ENCODE measurements at places on chromosomes 3 and 15.

GRCh38 chr3:131036986-131037385, 10.3 kb downstream of the NEK11 start:
- DNase-seq = no peak

- DNase-seq = no peak
Observed at GRCh38 chr15:71502077-71502432, 308.3 kb upstream of the NR2E3 start.

GRCh38 chr15:94894056-94894455, 662.7 kb downstream of the MCTP2 start:
- no peak for DNase-seq

GRCh38 chr3:196962930-196963630, 5.6 kb downstream of the PIGZ start:
- no peak for DNase-seq

DNA sequence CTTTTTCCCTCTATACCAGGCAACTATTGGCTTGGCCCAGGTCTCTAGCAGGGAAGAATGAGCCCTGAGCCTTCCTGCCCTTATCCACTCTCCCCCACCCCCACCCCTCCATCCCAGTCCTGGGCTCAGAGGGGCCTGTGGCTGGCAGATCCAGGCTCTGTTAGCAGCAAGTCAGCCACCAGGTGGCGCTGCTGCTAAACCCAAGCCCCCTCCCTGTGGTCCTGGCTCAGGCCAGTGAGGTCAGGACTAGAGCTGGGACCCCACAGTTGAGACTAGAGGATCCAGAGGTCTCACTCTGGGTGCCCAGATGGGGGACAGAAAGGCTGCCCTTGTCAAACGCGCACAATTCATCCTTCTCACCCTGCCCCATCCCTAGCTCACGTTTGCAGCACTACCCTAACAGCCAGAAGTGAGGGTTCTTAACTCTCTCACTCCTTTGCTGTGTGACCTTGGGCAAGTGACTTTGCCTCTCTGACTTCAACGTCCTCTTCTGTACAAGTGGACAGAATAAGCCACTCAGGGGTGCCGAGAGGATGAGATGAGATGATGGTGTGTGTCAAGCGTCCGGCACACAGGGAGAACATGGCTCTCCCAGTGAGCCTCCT, 46.8 kb upstream of the SLC6A1 start:
- DNase-seq = peak; percentile 85

GRCh38 chr15:40238532-40239403, at the start of gene PAK6:
TSS of gene PAK6 (plus strand) at chr15:40239063. CDS start at chr15:40264786, 25,723 bp downstream.
- peak; percentile 76 for DNase-seq

- DNase-seq = peak; percentile 56
Observed at GRCh38 chr3:152213203-152213602, 55.5 kb upstream of the MBNL1 start.

DNA sequence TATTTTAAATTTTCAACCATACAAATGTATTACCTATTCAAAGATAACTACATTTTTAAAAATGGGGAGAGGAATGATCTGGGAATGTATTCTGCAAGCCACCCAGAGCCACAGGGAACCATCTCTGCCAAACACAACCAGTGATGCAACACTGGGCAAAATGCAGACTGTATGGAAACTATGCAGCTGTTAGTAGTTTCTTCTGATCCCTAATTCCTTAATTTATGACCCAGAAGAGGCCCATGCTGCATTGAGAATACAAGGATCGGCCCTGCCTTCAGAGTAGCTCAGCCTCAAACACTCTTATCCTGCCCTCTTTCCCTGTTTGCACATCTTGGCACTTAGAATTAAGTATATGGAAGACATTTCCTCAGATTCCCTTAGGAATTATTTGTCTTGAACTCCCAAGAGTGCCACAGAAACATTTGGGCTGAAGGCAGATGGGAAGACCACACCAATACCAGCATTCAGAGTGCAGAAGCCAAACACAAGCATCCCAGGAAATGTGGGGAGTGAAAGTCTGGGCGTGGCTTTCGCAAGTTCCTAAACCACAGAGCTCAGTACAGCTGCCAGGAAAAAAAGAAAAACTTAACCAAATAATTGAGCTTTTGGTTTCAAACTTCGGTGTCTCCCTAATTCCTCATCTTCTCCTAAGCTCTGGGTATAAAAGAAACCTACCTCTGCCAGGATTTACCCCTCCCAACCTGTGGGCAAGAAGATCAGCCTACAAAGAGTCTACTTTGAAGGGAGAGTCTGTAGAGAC, 5.3 kb downstream of the SNUPN start:
- no peak for DNase-seq

DNA sequence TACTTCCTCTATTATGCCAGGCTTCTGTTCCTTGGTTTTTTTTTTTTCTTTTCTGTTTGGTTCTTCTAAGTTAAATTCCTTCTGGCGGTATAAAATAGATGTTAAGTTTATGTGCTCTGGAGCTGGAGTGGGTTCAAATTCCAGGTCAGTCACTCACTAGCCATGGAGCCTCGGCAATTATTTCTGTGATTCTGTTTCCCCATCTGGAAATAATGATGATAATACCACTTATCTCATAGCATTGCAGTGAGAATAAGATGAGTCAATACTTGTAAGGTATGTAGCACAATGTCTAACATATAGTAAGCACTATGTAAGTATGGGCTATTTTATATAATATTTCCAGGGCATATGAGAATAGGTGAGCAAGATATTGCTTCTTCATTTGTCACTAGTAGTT, 33.2 kb upstream of the ZDHHC23 start:
- no peak for DNase-seq

DNA sequence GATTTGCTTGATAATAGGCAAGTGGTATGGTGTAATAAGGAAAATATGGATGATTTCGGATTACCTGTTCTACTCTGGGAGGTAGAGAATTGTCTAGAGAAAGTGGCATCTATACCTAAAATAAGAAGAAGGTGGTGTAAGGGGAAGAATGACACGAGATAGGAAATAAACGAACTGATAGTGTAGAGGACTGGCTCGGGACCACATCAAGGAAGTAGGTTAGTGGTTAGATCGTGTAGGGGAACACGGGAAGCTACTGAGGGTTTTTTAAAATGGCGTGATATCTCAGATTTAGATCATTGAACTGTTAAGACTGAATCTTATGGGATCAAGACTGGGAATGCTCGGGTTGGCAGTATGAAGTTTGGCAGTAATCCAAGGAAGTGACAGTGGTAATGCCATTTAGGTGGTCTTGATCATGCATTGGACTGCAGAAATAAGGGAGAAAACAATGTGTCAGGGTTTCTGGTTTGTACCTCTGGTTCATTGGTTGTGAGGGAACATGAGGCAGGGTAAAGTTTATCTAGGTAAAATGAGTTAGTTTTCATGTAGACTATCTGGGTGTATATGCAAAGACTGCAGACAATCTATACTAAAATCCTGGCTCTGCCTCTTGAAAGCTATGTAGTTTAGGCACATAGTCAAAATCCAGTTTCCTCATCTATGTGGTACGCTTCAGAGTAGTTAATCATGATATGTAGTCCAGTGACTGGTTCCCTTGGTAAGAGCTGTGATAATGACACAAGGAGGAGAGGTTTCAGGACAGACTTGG, 7.4 kb downstream of the RPL14 start:
- DNase-seq = peak; percentile 76

DNA sequence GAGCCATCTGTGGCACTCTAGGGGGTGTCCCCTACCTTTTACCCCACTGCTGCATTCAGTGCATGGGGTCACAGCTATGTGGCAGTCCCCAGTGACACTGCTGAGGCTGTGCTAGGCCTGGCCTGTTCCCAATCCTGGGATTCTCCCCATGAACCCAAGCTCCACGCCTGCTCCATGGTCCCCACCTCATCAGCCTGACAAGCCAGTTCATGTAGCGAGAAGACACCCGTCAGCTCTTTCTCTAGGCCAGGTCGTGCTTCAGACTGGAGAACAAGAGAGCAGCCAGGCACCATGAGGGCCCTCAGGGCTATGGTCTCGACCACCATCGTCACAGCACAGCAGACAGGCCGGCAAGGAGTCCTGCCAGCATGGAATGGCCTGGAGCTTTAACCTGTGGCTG, 72.8 kb upstream of the PRR20G start:
- DNase-seq = no peak

- DNase-seq = no peak
Observed at GRCh38 chr3:138397983-138398382, 36.4 kb upstream of the ESYT3 start.

- DNase-seq = peak; percentile 62
Observed at GRCh38 chr3:18446149-18446825, 21.1 kb upstream of the SATB1 start.

DNA sequence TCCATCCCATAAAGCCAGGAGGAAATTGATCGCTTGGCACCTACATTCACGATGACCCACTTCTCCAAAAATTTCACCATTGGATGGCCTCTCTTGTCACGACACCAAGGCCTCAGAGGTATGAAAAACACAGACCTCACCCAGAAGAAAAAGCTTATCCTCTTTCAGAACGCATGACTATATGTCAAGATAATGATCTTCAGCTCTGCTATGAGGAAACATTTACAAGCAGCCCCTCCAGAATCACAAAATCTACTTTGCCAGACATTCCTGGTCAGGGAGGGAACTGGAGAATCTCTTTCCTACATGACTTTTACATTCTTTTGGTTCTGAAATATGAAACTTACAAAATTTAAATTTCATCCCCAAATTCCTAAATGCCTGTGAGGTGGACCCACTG, 122.7 kb downstream of the WNT5A start:
- DNase-seq = peak; percentile 12

- DNase-seq = no peak
Observed at GRCh38 chr15:31504462-31504839, 177.8 kb downstream of the KLF13 start.

- DNase-seq = no peak
Observed at GRCh38 chr3:110623571-110623970, 448.0 kb upstream of the NECTIN3 start.

DNA sequence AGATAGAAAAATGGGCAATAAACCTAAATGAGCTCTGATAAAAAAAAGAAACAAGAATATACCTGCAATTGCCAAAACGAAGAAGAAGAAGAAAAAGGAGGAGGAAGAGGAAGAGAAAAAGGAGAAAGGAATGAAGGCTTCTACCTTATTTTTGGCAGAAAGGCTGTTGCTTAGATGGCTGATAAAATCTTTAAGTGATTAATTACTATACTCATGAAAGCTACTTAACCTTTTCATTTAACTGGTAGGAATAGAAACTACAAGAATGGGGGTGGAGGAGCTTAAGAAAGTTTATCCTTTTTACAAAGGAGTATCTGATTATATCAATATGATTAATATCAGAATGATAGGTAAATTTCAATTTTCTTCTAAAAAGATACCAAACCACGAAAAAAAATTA, 75.2 kb downstream of the CLASP2 start:
- no peak for DNase-seq

- no peak for DNase-seq
Observed at GRCh38 chr3:155572085-155572484, 172.8 kb downstream of the PLCH1 start.

GRCh38 chr3:11001020-11001657, 8.6 kb downstream of the SLC6A1 start:
- DNase-seq = no peak

GRCh38 chr15:38708672-38709180, 144.1 kb upstream of the RASGRP1 start:
- no peak for DNase-seq

- DNase-seq = no peak
Observed at GRCh38 chr3:129961141-129961541, 13.4 kb upstream of the TRH start.

- DNase-seq = no peak
Observed at GRCh38 chr3:63853106-63853505, 10.5 kb downstream of the THOC7 start.

DNA sequence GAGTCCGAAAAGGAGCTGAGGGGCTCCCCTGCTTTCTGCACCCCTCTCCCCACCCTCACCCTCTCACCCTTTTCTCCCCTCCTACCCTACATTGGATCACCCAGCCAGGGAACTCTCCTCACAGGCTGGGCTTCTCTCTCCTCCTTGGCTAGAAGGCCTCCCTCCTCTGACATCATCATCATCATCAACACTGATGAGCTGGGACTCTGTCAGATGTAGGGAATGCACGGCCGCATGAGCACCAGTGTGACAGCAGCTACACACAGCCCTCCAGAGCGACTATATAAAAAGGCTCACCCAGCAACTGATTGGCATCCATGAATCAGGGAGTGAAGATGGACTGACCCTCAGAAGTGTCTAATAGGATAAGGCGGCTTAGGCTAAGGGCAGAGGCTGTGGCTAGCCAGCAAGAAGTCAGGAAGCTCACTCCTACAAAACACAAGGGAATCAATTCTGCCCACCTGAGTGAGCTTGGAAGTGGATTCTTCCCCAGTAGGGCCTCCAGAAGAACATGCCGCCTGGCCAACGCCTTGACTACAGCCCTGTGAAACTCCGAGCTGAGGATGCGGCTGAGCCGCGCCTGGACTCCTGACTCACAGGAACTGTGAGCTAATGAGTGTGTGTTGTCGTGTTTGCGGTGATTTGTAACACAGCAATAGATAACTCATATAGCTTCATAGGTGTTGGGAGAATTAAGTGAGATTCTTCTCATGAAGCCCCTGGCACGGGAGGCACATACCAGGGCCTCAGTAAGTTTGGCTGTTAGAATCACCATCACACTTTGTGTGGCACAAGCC, 147.6 kb downstream of the FAM43A start:
- DNase-seq = no peak

- DNase-seq = no peak
Observed at GRCh38 chr3:140903196-140903595, 38.4 kb upstream of the SLC25A36 start.

DNA sequence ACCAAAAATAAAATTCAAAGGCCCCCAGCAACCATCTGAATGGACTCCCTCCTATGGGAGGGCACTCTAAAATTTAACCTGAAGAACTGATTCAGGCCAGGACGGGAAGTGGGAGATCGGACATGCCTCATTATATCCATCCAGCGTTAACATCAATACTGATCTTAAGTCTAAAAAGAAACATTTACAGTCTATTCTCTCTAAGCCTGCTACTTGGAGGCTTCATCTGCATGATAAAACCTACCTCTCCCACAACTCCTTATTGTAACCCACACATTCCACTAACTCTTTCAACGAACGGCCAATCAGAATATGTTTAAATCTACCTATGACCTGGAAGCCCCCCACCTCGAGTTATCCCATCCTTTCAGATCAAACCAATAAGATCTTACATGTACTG, 68.4 kb downstream of the HERC1 start:
- DNase-seq = no peak

All from activated CD4-positive, alpha-beta T cell treated with anti-CD3 and anti-CD28 coated beads, Interleukin-2, amount 10 ng/mL, durations not matched to agents 24 days and 14 days (primary cell).